Right ventricle myocardium superior (tissue), 1 donor: ENCODE measurements at places on chromosomes 1 and 21.
A peak's percentile ranks its signal among the peaks of the same experiment; 100 is the strongest.

DNA sequence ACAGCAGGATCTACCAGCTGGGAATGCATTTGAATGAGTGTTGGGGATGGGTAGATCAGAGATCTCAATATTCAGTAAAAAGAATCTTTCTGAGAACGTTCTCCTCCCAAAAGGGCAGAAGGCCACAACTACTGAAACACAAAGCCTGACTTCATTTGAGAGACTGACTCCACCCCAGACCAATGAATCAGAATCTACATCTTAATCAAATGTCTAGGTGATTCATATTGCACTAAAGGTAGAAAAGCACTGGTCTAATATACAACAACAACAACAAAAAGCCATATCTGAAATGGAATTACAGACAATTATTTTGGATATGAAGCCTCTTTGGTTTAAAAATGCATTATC lies 123.9 kb downstream of the SMYD3 start:
- DNase-seq: no peak

- no peak for DNase-seq
Measured at GRCh38 chr1:179824265-179824664, 53.3 kb downstream of the TOR1AIP2 start.

DNA sequence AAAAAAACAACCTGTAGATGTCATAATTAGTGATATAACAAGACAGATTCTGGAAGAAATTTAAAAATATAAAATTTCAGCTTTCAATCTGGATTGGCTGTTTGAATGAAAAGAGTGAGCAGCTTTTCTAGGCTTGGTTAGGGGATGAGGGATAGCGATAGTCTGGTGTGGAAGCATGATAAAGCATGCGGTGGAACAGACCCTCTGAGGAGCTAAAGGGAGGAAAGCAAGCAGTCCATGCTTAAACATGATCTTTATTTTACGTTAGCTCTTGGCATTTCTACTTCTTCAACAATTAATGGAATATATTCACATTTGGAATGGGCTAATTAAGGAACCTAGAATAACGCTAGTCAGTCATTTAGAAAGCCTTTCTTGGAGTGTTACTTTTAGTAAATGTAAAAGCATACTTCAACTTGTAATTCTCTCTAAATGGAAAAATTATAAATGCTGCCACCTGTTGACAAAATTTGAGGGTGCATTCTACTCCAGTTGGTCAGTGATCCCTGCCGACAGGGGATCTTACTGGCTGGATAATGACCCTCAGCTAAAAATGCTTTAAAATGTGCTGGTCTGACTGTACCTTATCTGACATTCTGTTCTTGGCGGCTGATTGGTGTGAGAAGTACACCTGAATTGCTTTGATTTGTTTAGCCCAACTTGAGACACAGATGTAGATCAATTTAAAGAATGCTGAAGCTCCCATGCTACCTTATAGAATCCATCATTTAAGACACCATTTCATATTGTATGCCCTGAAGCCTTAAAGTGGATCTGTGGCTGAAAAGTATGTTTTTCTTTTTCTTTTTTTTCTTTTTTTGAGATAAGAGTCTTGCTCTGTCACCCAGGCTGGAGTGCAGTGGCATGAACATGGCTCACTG lies 61.2 kb downstream of the AK4 start:
- DNase-seq: no peak

DNA sequence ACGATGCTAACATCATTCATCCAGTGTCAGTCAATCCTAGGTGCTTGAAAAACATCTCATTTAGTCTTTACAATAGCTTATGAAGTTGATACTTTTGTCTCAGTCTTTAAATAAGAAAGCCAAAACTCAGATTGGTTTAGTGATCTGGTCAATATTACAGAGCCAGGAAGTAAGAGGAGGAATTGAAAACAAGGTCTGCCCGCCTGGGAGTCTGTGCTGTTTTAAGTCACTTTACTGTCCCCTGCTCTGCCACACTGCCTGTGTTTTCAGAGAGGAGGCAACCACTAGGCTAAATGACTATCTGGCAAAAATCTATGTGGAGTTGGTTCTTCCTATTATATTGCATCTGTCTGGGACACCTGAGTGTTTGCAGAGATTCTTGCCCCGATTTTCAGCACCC lies 62.3 kb downstream of the ST6GALNAC3 start:
- DNase-seq: no peak

GRCh38 chr1:24201941-24202440 lies 14.9 kb upstream of the IFNLR1 start:
- DNase-seq: peak; percentile 71
